ENCODE measurements at places on chromosomes 2 and 18. TPM values are rescaled to one million over a fixed set of nuclear protein-coding genes. Genes with fewer than 3 reads are reported as not detected.

SLC66A2 gene
- total RNA-seq = 22.7 TPM

LANCL1 gene
- 37.4 TPM for total RNA-seq

TCF23 gene
- 0.20 TPM for total RNA-seq

SCN9A gene
- 13.3 TPM for total RNA-seq

DNA sequence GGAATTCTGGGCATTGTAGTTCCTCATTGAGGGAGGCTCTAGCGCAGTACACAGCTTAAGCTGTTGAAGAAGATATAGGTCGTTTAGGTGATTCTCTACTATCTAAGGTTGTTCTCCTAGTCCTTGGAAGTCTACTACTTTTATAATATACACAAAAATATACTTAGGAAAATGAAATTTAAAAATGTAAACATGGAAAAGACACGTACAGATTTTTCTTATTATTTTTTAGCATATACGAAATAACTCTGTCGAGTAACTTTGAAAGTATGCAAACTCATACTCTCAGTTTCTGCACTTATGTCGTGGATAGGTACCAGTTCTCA lies 272 bp upstream of the FASTKD1 start:
- no peak for DNase-seq

DNA sequence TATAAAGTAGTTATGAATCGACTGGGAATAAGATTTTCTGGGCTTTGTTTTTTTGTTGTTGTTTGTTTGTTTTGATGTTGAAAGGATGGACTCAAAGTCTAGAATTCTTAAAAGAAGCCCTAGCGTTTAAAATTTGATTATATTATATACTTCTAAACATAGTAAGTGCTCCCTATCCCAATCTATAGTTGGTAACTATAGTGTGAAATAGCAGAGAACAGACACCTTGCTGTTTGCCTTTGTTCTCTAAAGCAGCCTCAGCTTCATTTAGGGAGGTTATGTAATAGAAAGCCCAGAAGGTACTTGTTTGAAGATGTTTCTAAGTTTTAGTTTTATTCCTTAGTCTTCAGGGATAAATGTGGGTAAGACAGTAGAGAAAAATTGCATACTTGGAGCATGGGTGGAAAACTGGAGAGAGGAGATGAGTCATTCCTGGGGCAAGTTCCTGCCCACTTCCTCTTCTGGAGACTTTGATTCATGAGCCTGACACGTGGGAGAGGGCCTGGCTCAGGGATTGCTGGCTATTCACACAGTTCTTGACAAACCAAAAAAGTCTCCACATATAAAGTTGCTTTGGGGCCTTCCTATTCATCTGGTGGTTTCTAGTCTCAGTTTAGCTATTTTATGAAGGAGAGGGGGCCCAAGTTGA lies 131.9 kb downstream of the MYO1B start:
- DNase-seq = no peak

GRCh38 chr2:172398440-172398839 lies 28.9 kb upstream of the ITGA6 start:
- DNase-seq = no peak

DNA sequence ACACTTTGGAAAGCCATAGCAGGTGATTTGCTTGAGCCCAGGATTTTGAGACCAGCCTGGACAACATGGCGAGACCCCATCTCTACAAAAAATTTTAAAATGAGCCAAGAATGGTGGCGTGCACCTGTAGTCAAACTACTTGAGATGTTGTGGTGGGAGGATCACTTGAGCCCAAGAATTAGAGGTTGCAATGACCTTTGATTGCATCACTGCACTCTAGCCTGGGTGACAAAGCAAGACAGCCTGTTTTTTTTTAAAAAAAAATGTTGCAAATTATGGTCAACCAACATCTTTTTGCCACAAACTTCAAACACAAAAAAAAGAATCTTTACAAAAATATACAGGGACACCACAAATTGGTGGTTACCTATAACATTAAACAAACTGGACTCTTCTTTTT lies 40.3 kb downstream of the MEX3C start:
- no peak for DNase-seq

DNA sequence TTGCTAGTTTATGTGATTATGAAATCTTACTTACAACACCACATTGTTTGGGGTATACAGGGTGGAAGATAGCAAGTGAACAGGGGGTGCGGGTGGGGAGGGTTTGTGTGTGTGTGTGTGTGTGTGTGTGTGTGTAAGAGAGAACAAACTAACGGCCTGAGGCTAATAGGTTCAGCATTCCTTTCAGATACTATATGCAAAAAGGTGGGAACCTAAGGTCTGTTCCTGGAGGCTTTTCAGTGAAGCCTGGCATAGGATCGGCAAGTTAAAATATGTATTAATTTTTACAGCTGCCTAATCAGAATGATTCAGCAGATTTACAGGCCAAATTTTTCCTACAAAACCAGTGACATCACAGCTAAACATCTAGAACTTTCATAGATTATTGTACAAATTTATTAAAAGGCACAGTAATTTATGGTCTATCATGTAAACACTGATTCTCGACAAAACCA lies 7.6 kb upstream of the SPDYA start:
- DNase-seq = no peak

GRCh38 chr18:3481696-3482210 lies 31.8 kb downstream of the TGIF1 start:
- peak; percentile 16 for DNase-seq

- DNase-seq = peak; percentile 95
Measured at GRCh38 chr2:216130346-216130971, 21.3 kb downstream of the XRCC5 start.

DNA sequence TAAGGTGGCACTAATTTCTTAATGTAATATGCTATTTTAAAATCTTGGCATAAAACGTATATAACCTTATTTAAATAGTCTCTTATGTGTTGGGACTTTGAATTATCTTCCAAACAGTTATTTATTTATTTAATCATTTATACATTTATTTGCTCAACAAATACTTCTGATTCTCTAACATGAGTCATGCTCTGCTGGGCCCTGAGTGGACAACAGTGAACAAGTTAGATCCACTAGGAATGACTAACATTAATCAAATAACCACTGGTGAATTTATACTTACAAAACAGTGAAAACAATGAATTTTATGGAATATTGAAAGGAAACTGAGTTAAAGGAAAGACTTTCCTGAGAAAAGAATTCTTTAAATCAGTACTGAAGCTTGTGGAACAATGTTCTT lies 1257.2 kb upstream of the CHAC2 start:
- DNase-seq = no peak

GRCh38 chr2:217880891-217881290 lies 121.9 kb downstream of the TNS1 start:
- DNase-seq = no peak

DNA sequence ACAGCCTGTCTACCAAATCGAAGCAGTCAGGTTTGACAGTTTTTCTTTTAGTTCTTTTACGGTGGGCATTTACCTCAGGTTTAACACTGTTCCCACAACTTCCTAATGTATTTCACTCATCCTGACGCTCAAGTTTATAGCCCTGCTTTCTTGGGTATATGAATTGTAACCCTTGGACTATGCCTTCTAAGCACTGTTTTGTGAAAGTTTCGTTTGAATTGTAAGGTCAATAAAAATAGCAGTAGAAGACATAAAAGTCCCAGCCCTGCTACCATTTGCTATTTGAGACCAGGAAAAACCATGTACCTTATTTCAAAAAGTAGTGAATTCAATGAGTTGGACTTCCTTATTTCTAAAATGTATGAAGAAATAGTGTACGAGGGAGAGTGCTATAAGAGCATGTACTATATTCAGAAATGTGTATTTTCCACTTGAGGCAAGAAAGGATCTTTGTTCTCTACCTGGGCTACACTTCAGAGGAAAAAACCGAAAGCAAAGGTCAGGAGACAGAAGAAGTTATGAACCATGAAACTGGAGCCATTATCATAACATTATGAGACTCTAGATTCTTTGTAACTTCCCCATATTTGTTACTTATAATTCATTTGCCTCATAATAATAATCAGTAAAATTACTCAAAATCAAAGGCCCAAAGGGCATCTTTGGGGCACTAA lies 1.9 kb upstream of the ZC3H15 start:
- DNase-seq = no peak

GRCh38 chr2:174254267-174254666 lies 5.9 kb upstream of the OLA1 start:
- no peak for DNase-seq

DNA sequence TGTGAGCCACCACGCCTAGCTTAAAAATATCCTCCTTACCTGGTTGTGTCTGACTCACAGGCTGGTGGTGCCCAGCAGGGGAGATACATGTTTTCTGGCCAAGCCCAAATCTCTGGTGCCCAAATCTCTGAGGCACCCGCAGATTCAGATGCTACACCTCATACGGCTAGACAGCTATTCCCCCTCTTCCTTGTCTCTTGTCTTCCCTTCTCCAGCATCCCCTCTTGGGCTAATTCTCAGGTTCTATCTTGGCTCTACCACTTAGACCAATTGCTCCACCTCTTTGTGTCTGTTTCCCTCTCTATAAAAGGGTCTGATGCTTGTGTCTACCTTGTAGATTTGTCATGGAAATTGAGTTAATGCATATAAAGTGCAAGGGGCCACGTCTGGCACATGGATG lies 13.4 kb downstream of the LAMA3 start:
- no peak for DNase-seq

- DNase-seq = no peak
Measured at GRCh38 chr18:38297910-38298309, 732.3 kb upstream of the CELF4 start.

GRCh38 chr2:106642679-106643078 lies 155.5 kb downstream of the CD8B2 start:
- no peak for DNase-seq

DNA sequence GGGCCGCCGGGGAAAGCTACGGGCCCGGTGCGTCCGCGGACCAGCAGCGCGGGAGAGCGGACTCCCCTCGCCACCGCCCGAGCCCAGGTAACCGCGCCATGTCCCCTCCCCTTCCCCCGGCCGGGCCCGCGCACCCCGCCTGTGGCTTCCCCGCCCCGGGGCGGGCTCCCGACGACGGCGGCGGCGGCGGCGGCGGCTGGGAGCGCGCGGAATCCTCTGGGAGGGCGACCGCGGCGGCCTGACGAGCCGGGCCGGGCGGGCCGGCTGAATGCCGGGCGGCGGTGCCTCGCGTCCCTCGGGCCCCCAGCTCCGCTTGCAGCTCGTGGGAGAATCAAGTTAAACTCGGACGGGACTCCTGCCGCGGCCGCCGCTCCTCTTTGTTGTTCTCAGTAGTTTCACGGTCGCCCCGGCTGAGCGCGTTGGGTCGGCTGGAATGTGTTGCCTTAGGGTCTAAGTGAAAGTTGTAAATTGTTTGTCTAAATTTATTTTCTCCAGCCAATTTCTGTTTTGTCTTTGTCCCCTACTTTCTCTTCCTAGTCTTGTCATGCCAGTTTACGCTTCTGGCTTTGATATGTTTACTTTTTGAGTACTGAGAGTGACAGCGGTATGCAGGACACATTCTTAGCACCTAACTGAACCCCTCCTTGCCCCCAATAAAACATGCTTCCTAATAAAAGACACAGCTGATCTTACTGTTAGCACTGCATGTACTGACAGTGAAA lies 685 bp downstream of the SMAD4 start:
- peak; percentile 19 for DNase-seq

DNA sequence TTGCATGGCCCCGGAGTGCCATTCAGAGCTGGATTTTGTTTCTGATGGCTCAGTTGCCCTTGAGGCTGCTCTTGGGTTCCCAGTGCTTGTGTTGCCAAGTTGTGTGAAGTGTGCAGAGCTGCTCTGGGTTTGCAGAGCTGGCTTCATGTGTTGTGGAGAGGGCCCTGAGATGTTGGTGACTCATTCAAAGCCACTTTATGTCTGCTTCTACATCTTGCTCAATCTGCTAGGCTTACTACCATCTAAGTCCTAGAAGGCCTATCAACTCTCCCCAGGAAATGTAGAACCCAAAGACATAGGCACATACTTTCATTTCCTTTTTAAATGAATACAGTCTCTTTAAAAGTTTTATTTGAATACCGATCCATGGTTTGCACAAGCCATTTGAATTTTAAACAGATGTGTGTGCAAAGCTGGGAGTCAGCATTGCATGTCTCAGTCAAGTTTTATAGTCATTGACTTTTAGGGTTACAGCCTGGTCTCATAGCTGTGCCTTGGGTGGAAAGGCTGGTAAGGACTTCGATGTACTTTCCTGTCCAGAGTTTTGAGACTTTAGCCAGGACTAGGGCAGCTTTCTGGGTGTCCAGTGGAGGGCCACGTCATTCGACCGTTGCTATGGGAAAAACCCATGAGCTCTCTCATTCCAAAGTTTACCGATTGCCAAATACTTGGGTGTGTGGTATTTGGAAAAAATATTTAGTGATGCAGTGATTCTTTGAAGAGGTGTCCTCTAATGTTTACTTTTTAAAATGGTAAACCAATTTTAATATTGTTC lies 105.0 kb downstream of the LTBP1 start:
- no peak for DNase-seq

GRCh38 chr2:218780851-218781690 lies 876 bp upstream of the CYP27A1 start:
- peak; percentile 6 for DNase-seq
